Pulmonary artery endothelial cell (primary cell): ENCODE measurements at places on chromosomes 3 and 15. TPM values are rescaled to one million over a fixed set of nuclear protein-coding genes. Genes with fewer than 3 reads are reported as not detected.

DNA sequence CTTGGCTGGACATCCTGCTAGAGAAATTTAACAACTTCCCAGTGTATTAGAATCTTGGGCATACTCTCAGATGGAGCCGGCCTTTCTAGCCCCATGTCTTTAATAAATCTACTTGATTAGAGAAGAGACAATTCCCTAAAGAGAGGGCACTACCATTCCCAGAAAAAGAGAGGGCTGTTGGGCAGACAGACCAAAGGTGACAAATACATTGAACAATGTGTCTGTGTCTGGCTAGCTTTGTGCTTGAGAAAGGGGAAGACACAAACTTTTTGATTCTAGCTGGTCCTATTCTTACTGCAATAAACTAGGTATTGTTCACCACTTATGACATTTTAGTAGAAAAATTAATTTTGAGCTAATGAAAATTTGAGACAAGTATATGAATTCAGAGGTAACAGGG lies 57.7 kb downstream of the DUT start:
- DNase-seq = no peak

DNA sequence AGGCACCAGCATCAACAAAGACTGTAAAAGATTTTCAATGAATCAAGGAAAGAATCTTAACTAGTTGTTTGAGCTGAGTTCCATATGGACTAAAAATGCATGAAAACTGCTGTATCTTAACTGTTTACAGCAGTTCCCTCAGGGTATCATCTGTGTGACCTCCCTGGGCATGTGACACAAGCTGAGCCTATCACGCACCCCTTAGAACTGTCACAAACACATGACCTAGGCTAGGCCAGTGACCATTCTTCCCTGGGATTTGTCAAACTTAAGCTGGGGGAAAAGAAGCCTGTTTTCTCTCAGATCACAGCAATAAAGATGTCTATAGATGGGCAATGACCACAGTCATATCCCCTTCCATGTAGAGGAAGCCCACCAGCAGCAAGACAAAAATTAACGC lies 35.7 kb downstream of the IGF2BP2 start:
- DNase-seq = no peak

GRCh38 chr3:87236093-87236492 lies 9.0 kb downstream of the CHMP2B start:
- DNase-seq = no peak

GRCh38 chr3:5384557-5385236 lies 197.2 kb downstream of the EDEM1 start:
- DNase-seq = no peak

DNA sequence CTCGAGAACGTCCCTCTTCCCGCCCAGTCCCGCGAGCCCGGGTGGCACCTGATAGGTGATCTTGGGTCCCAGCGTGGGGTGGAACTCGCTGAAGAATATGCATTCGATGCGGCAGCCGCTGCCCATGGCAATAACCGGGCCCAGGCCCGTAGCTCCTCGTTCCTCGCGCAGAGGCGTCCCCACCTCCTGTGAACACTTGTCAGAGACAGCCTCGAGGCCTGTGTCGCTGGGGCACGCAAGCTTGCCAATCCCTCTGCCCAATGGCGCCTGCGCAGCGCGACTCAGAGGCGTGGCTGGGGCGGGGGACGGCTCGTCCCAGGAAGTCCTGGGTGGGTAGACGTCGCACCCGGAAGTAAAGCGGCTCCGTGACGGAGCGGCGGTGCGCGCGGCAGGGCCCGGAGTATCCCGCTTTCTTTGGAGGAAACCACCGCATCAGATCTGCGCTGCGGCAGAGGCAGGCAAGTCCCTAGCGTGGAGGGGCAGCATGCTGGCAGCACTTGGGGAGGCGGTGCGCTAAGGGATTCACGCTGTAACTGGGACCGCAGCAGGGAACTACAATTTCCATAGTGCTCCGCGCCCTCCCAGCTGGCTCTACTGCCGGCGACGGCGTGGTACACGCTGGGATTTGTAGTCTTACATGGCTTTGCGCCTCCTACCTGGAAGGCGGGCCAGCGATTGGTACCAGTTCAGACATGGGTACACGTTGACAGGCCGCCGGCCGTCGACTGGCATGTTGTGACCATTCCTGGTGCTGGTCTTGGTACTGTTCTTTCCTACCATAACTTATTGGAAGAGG lies at the start of the genes CYB561D2 and NPRL2:
Gene CYB561D2, plus strand, starts transcription at position 336 of the 796 bp plus-strand sequence. CDS start 572 bp downstream, outside the sequence.
Gene NPRL2, minus strand, starts transcription at position 249 of the 796 bp plus-strand sequence. Its CDS starts 123 bp downstream, at position 126.
- DNase-seq = peak; percentile 72

DNA sequence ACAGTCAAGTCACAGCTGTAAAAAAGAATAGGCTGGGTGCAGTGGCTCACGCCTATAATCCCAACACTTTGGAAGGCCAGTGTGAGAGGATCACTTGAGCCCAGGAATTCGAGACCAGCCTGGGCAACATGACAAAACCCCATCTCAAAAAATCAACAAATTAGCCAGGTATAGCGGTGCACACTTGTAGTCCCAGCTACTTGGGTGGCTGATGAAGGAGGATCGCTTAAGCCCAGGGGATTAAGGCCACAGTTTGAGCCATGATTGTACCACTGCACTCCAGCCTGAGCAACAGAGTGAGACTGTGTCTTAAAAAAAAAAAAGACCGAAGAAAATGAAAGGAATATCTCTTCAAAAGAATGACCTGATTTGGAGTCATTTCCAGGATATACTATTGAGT lies 6.6 kb downstream of the HERC1 start:
- no peak for DNase-seq

GRCh38 chr3:187995043-187995400 lies 158.9 kb upstream of the LPP start:
- no peak for DNase-seq

- no peak for DNase-seq
These were observed 78.8 kb upstream of the CTNNB1 start for GRCh38 chr3:41120460-41120859.

DNA sequence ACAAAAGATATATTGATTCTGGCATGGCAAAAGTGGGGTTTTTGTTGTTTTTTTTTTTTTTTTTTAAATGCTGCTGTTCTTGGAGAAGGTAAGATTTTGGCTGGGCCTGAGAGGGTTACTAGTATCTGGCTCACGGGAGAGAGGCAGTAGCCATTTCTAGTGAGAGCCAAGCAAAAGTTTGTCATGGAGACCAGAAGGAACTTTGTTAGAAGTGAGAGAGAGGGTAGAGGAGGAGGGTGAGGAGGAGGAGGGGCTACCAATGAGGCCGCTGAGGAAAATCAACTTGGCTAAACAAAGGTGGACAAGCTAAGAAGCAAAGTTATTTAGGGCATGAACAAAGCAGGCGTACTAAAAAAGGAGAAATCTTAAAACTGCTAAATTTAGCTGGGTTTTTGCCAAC lies 48.9 kb upstream of the STRIT1 start:
- DNase-seq = no peak

DNA sequence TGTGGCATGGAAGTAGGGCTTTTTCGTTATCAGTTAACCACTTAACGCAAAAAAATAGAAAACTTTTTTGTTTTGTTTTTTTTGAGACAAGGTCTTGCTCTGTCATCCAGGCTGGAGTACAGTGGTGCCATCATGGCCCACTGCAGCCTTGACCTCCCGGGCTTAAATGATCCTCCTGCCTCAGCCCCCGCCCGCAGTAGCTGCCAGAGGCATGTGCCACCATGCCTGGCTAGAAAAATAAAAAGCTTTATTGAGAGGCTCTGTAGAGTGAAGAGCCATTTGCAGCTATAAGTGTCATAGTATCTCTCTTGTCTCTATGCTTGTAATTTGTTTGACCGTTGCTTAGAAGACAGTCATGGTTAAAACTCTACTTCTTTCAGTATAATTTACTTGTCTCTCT lies 13.5 kb downstream of the PPP4R2 start:
- no peak for DNase-seq

- DNase-seq = no peak
These were observed 8.8 kb upstream of the PRKAR2A start for GRCh38 chr3:48856469-48856868.

GRCh38 chr15:45648521-45649200 lies 13.8 kb downstream of the SQOR start:
- DNase-seq = no peak

DNA sequence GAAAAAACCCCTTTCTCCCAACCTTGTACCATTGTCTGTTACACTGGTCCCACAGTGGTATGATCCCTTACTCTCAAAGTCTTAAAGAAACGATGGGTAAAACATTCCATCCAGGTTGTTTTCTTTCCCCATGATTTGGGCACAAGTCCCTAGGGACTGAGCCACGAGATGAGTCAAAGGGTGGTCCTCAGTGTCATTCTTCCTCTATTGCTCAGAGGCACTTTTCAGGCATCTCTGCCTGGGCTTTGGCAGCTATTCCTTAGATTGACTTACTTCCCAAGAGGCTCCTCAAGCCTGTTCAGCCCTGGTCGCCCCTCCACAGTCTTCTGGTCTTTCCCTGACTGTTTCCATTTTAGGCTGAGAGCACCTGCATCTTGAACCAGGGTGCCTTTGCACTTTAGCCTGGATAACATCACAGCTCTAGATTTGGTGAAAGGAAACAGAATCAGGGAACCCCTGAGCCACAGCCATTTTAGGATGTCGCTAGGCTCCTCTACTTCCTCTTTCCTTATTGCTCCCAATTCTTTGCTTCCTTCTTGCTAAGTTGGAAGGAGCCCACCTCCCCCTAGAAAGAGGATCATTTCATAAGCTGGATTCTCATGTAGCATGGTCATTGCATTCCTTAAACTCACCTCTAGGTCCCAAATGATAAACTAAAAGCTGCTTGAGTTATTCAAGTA lies 131.0 kb upstream of the TPRG1 start:
- DNase-seq = no peak

GRCh38 chr3:134258761-134259347 lies 8.2 kb upstream of the RYK start:
- no peak for DNase-seq

DNA sequence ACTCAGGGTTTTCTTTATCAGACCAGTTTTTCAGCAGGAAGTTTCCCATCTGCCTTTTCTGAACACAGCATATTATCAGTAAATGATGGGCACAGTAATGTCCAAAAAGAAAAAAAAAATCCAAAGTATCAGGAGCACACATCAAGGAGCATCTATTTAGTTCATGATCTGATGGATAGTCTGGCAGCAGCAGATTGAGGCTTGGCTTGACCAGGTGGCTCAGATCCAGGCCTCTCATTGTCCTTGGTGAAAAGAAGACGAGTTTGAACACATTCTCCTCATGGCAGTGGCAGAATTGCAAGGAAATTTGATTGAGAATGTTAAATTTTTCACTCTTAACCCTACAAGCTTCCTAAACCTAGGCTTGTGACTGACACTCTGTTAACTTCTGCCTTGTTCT lies 192.9 kb downstream of the OXSM start:
- DNase-seq = no peak

- no peak for DNase-seq
These were observed 28.0 kb downstream of the PPARG start for GRCh38 chr3:12316729-12317351.

DNA sequence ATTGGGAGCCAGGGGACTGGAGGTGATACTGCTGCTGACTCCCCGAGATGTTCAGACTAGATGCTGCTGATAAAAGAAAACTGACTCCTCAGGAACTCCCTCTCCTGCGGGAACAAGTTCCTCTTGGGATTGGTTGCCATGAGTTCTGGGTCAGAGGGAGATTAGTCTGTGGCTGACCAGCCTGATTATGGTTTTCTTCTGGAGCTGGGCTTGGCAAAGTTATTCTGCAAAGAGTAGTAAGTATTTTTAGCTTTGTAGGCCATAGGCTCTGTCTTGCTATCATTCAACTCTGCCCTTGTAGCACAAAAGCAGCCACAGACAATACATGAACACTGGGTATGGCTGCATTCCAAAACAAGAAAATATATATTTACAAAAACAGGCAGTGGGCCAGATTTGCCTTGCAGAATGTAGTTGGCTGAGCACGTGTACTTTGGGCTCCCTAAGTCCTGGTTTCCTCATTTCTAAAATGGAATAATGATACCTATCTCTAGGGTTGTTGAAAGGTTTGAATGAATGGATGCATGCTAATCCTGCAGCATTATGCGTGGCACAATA lies 796.8 kb downstream of the AGBL1 start:
- DNase-seq = no peak

- DNase-seq = no peak
These were observed 287.2 kb upstream of the GADL1 start for GRCh38 chr3:31181661-31182060.

DNA sequence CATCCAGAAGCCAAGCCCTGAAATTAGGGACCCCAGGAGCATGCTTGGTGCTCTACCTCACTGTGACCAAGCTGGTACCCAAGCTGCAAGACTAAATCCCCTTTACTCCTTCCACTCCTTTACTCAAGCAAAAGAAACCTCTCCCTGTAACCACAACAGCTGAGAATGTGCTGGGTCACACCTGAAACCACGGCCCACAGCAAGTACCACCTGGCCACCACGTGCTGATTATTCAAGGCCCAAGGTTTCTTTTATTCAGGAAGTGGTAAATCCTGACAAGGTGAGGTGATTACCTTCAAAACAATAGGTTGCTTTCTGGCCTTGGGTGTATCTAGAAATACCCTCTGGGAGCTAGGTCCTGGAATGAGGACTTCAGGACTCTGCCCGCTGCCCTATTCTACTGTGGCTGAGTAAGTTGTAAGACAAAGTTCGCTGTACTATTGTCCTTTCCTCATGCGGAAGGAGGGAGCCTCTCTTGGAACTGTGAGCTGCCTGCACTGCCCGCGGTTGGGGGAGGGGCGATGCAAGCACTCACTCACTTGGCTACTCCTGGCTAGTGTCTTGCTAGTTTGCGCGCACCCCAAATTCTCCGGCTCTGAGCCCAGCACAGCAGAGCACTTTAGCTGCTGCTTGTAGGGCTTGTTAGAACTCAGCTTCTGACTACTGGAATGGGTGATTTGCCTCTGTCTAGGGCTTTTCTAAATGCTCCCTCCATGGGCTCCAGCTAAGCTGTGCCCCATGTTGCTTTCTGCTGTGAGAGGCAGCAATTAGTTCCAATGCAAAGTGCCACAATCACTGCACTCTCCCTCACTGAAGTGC lies 487.1 kb upstream of the CNTN3 start:
- no peak for DNase-seq

Gene CCDC13
- total RNA-seq = 0.07 and 0.33 TPM in 2 replicates

Gene UBA7
- 29.5 and 42.2 TPM in 2 replicates for total RNA-seq

Gene NGRN
- total RNA-seq = 53.4 and 87.3 TPM in 2 replicates

Gene ARGFX
- total RNA-seq = not detected in 2 replicates

Gene KBTBD13
- not detected in 2 replicates for total RNA-seq

Gene GABRB3
- 0.07 and 0.59 TPM in 2 replicates for total RNA-seq

Gene CCR1
- not detected in 2 replicates for total RNA-seq

Gene LMAN1L
- not detected in 2 replicates for total RNA-seq

Gene DUOXA2
- not detected in 2 replicates for total RNA-seq

Gene MKRN2OS
- not detected in 2 replicates for total RNA-seq
